CD4-positive, alpha-beta T cell treated with Interleukin-1 beta for 1 hour (primary cell): ENCODE measurements at places on chromosomes 7 and 10.

DNA sequence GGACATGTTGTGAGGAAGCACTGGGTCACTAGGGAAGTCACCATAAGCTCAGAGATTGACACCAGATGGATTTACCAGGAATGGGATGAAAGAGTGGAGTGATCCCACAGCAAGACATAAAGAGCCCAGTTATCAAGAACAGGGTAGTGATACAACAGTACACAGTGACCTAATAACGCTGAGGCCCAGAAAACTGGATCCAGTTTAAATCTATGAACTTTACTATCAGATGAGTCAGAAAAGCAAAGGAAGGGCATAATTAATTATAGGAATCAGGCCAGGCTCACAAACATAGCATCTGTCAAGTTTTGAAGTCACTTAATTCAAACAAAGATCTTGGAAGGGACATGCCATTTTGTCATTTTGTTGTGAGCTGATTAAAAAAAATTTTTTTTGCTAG, 73.5 kb downstream of the LRRN3 start:
- DNase-seq, result no peak

DNA sequence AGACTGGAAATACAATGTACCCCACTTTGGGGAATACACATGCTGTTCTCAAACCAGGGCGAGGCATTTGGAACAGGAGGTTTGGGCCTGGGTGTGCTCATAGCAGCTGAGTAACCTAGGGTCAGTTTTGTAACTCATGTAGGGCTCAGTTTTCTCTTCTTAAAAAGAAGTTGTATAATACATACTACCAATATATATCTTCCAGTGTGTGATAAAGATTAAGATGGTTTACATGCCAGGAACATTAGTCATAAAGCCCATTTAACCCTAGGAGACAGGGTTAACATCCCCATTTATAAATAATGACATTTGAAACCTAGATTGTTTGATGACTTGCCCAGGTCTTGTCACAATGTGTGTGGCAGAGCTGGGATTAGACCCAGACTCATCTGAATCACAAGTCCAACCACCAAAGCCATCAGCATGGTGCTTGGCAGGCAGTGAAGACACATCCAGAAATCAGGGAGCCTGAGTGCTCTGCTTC, 6.0 kb downstream of the AKR1B10 start:
- no peak for DNase-seq

DNA sequence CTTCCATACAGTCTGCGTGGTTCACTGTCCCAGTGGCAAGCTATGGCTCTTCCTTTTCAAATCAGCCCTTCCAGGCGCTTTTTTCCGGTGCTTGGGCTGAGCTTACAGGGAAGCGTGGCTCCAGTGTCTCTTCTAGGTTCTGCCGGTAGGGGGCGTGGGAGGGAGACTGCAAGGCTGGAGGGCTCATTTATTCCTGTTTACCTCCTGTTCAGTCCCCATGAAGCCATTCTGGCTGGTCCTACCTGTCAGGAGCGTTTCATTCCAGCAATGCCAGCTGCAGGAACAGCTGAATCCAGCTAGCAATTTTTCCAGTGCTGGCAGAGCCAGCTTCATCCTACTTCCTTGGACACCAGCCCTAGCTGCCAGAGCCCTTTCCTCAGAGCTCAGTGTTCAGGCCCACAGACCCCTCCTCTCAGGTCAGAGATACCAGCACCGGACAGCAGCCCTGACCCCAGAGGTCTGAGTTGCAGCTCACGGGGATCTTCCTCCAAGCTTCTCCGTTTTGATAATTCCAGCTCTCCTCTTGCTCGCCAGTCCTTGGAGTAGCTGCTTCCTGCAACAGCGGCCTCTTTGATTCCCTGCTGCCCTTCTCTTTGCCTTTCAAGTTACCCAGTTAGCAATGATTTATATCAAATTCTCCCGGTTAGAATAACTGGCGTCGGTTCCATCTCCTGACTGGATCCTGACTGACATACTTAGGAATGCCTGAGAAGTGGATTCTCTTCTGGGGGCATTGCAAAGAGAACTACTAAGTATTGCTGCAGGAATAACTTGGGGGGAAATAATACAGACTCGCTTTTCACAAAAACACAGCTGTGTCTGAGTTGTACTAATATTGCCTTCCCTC, 129.8 kb downstream of the FRMD4A start:
- DNase-seq, result no peak

GRCh38 chr7:44172352-44172751, 16.9 kb downstream of the GCK start:
- no peak for DNase-seq

GRCh38 chr10:19783721-19784120, 32.5 kb upstream of the PLXDC2 start:
- DNase-seq, result no peak

- no peak for DNase-seq
These were observed 42.9 kb downstream of the ELFN1 start for GRCh38 chr7:1712907-1713501.

- DNase-seq, result no peak
These were observed 355.0 kb downstream of the RNLS start for GRCh38 chr10:88228130-88228529.

DNA sequence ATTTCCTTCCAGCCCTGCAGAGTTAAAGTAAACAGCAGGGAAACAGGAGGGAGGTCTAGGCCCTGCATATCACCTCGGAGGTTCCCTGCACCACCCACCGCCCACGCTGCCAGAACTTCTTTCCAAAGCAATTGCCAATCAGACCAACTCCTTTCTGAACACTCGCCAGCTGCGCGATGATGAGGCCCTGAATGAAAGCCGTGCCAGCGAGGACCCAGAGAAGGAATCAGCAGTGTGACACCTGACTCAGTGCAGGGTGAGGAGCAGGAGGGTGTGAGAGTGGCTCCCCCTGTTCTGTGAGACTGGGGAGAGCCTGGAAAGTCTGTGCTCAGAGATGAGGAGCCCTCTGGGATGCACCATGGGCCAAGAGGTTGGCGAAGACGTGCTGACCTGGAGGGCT, 3.3 kb upstream of the TCERG1L start:
- no peak for DNase-seq

GRCh38 chr7:39525926-39526325, 40.3 kb upstream of the YAE1 start:
- DNase-seq, result no peak

- DNase-seq, result no peak
These were observed 2.4 kb downstream of the PMPCB start for GRCh38 chr7:103299660-103300059.

DNA sequence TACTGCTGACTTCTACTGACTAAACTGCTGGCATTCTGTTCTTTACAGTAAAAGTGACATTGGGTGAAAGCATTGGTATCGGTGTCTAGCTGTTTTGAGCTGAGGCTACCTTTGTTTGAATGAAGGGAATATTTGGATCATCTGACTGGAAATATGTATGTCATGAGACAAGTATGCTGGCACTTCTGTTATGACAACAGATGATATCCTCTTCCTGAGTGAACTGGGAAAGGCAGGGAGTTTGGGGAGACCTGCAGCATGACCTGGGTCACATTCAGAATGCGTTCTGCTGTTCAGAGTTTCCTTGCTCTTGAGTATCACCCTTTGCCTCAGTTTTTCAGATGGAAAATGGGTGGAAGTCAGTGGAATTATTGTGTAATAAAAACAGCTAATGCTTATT, 81.8 kb downstream of the PLCE1 start:
- no peak for DNase-seq

- DNase-seq, result no peak
These were observed 7.6 kb upstream of the PRKAG2 start for GRCh38 chr7:151884312-151885201.

GRCh38 chr10:63696205-63696604, 175.0 kb downstream of the REEP3 start:
- no peak for DNase-seq

DNA sequence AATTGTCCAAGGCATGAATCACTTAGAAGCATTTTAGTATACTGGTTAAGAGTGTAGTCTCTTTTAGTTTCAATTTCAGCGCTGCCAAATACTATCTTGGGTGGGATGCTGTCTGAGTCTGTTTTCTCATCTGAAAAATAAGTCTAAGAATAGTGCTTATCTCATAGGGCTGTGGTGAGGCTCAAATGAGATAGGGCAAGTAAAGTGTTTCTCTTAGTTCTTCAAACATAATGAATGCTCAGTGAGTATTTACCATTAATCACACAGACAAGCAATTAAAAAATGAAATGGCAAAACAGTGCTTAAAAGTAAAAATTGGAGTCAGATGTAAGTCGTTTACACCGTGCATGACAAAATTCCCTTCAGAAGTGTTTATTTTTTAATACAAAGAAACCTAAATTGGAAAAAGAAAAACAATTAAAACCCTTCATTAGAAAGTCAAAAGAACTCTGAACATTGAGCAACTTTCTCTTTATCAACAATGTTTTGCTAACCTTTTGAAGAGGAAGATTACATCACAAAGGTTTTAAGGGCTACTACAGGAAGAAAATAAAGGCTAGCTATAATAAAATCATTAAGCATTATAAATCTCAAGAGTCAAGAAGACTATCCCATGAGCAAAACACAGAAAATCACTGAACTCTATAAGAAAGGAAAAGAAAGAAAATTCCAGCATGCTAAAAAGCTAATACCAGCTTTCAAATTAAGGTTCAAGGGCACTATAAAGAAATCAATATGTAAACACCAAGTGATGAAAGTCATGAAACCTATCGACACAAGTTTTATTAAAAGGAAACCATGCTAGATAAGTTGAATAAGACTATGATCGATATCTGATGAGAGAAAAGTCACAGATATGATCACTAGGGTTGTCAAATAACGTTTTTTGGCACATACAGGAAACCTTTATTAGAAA, 45.6 kb upstream of the C1GALT1 start:
- no peak for DNase-seq

DNA sequence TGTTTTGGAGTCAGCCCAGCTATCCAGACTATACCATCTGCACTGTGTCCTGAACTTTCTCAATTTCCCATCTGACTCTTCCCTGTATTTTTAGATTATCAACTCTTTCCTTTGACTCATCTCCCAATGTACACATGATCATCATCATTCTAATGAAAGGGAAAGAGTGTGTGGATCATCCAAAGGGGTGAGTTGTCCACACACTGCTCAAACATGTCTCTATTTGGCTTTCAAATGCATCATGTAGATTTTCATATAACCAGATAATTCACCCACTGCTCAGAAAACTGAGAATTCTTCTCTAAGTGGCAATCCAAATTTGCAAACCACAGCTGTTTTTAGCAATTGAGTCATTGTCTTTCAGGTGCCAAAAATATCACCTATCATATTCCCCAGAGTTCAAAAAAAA, 190.2 kb upstream of the HPS1 start:
- DNase-seq, result no peak

- peak; percentile 62 for DNase-seq
These were observed 30.2 kb downstream of the WBP1L start for GRCh38 chr10:102773986-102774385.

GRCh38 chr10:74034301-74034700, 36.4 kb downstream of the VCL start:
- no peak for DNase-seq

DNA sequence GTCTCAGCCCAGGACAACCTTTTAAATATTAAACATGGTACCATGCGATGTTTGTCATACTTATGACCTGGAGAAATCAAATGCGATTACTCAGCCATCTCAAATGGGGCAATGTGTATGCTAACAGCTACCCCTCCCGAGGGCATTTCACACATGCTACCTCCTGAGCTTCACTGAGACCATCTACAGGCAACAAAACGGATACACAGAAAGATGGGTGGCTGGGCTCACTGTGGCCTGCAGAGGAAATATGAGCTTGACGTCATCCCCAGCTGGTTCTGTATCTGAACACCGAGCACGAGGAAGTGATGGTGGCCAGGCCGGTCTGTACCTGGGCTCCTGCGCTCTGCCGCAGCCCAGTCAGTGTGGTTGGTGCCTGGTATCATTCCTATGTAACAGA, 374.3 kb downstream of the RPS24 start:
- no peak for DNase-seq

DNA sequence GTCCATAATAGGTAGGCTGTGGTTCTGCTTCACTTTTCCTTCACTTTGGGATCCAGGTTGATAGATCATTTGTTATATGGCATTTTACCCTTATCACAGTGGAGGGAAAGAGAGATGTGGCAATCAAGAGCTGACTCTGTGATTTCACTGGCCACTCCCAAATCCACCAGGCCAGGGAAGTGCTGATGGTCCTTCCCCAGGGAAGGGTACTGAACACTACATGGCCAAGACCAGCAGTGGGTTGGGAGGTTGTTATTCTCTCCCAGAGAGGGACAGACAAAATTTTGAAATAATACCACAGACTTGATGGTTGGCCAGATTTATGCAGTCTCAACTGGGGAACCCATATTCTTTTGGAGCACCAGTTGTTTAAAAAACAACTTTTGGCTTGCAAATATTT, 102.5 kb downstream of the SND1 start:
- no peak for DNase-seq

- no peak for DNase-seq
These were observed 229.1 kb upstream of the GRB10 start for GRCh38 chr7:51011710-51012350.

- no peak for DNase-seq
These were observed 132.6 kb downstream of the SLC25A13 start for GRCh38 chr7:96189129-96189820.

DNA sequence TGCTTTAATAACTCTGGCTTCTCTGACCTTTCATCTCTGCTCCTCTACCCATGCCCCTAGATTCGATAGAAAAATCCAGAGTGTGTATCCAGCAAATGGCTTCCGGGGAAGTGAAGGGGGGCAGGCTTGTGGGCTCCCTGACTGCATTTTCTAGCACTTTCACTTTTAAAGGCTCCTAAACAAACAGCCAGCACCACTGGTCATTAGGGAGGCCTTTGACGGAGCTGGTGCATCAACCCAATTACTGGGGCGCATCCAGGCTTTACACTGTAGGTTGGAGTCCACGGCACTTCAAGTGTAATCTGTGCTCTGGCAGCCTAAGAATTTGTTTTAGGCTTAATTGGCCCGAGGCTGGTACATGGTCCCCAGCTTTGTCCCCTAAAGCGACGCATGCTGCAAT, 291.9 kb downstream of the GFRA1 start:
- no peak for DNase-seq

GRCh38 chr10:49278497-49278981, 20.4 kb upstream of the C10orf71 start:
- DNase-seq, result no peak

DNA sequence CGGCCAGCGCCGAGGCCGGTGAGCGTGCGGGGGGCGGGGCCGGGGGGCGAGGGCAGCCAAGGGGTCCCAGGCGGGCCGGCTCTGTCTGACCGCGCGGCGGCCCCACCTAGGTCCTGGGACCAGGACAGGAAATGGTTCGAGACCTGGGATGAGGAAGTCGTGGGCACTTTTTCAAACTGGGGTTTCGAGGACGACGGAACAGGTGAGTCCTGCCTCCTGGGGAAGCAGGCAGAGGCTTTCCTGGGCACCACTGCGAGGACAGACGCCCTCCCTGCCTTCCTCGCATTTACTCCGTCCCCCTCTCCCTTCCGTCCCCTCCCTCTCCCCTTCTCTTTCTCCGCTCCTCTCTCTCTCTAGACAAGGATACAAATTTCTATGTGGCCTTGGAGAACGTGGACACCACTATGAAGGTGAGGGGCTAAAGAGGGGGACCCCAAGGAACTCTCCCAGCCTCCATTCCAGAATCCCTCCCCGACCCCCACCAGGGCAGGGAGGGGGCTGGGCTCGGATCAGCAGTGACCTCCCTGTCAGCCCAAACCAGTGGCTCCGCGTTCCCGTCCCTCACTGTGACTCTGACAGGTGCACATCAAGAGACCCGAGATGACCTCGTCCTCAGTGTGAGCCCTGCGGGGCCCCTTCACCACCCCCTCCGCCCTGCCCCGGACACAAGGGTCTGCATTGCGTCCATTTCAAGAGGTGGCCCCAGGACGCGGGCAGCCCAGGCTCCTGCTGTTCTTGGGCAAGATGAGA, 2.6 kb upstream of the MUC12 start:
- no peak for DNase-seq

GRCh38 chr7:91913612-91914011, 27.1 kb upstream of the AKAP9 start:
- DNase-seq, result no peak
